Forelimb muscle (tissue), 1 donor: ENCODE measurements at places on chromosomes 1 and 21. TPM values are rescaled to one million over a fixed set of nuclear protein-coding genes. Genes with fewer than 3 reads are reported as not detected.

Gene DNASE2B
- not detected for polyA plus RNA-seq

- no peak for DNase-seq
Observed at GRCh38 chr1:174289644-174290310, 130.5 kb downstream of the RABGAP1L start.

- DNase-seq: no peak
Observed at GRCh38 chr1:211267204-211267857, 8.2 kb downstream of the RCOR3 start.

Gene COL18A1
- 73.4 TPM for polyA plus RNA-seq

Gene OR2M3
- 0.01 TPM for polyA plus RNA-seq

GRCh38 chr1:58812926-58813325 lies 29.1 kb upstream of the JUN start:
- DNase-seq: no peak

GRCh38 chr1:203444171-203444576 lies 31.4 kb upstream of the PRELP start:
- DNase-seq: no peak

DNA sequence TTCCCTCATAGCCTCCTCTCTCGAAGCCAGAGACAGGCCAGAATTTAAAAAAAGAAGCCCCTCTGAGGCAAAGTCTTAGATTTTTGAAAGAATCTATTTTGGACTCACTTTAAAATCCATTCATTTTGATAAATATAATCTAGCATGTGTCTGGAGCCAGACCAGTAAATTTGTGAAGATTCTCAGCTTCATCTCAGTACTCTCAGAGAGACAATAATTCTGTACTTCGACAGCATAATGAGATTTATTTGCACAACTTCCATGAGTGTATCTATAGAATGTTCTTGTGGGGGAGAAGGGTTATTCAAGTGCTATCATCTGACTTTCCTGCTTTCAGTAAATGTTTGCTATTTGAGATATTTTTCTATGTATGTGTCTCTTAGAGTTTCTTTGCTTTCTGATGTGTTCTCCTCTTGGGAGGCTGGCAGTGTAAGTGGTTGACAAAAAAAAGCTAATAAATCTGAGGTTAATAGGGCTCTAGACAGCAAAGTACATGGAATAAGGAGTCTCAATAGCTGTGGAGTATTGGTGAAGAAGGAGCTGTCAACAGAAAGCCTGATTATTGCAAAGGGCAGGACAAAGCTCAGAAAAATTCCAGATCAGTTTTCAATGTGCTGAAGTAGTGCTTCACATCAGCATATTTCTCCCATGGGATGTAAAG lies 223.0 kb downstream of the PTBP2 start:
- DNase-seq: no peak
